Putamen (tissue), 1 donor: ENCODE measurements at places on chromosomes 5 and 9.

GRCh38 chr9:114312513-114312875, 10.4 kb upstream of the ORM1 start:
- no peak for DNase-seq

GRCh38 chr5:98095072-98095471, 678.4 kb upstream of the RGMB start:
- DNase-seq: no peak

- DNase-seq: no peak
These were observed 28.6 kb upstream of the GTF2H2C start for GRCh38 chr5:69531406-69531801.

DNA sequence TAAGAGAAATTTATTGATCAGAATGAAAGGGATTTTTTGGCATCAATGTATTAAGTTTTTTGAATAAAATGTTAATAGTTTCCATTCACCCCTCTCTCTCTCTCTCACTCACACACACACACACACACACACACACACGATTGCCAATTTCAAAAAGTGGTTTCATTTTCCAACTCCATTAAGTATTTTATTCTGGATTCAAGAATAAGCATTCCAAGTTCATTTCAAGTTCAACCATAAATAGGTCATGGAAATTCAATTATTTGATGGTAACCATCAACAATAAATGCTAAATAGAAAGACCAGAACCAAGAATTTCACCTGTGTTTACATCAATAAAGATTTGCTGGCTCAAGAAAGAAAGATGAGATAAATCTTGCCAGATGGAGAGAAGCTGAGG, 171.6 kb downstream of the ADAMTS12 start:
- DNase-seq: no peak

DNA sequence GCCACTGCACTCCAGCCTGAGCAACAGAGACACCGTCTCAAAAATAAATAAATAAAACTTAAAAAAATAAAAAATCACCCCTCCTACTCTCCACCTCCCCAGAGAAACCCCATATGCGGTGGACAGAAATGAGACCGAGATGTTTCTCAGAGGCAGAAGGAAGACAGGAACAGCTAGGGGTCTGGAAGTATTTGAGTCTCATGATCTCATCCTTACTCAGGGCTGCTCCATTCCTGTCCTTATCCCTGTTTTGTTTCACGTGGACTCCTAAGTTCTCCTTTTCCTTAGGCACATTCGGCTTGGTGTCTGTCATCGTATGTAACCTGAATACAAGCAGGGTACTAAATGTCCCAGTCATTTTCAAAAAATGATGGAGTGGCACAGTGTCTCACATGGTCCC, 76.1 kb downstream of the C9orf50 start:
- no peak for DNase-seq

- no peak for DNase-seq
These were observed 68.3 kb upstream of the SLC44A1 start for GRCh38 chr9:105176194-105176593.

- DNase-seq: no peak
These were observed 12.6 kb downstream of the TRIM23 start for GRCh38 chr5:65611524-65611923.

GRCh38 chr5:155726267-155726666, 600.7 kb upstream of the SGCD start:
- no peak for DNase-seq

GRCh38 chr5:97231025-97231636, 48.1 kb upstream of the RIOK2 start:
- DNase-seq: peak; percentile 79

DNA sequence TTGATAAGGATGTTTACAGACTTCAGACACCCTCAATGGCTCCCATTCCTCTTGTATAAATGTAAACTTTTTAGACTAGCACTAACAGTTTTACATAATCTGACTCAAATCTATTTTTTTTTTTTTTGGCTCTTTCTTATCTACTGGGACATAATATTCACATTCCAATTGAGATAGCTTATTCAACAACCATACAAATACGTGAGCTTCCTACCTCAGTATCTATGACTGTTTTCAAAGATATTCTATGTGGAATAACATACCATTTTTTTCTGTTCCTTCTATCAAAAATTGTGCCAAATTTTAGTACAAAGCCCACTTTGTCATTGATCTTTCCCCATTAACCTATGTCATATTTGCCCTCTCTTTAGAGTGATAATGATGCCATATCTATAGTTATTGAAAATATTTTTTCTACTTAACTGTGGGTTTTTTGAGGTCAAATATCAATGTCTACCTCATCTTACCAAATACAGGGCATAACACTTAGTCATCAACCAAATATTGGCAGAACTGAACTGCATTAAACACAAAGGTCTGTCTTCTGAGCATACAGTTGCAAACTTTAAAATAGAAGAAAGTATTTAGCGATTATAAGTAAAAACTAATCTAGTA, 482.6 kb downstream of the PTPRD start:
- DNase-seq: no peak

DNA sequence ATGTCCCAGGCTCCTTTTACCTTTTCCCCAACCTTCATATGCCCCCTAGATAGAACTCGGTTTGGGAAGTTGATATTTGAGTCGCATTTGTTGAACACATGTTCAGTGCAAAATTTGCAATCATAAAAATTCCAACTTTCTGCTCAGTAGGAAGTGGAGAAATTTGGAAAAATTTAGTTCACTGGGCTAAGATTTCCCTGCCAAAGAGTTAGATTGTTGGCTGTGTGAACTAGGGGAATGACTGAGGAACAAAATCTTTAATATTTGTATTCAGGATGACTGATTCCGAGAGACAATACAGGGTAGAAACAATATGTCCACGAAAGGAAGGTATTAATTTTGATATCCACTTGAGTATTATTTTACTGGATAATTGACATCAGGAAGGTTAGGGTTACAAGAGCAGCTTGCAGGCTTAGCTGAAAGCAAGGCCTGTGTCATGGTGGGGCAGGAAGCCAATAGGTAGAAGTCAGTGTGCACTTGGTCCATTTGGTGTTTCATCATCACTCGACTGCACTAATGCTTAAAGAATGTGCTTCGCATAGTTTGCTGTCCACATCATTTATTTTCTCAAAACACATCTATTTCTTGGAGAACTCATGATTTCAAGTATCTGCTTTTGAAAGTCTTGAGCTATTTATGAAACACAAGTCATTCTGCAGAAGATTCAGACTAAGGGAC, 59.4 kb upstream of the GNA14 start:
- no peak for DNase-seq

GRCh38 chr5:176714067-176714466, 66.8 kb downstream of the TSPAN17 start:
- DNase-seq: no peak

DNA sequence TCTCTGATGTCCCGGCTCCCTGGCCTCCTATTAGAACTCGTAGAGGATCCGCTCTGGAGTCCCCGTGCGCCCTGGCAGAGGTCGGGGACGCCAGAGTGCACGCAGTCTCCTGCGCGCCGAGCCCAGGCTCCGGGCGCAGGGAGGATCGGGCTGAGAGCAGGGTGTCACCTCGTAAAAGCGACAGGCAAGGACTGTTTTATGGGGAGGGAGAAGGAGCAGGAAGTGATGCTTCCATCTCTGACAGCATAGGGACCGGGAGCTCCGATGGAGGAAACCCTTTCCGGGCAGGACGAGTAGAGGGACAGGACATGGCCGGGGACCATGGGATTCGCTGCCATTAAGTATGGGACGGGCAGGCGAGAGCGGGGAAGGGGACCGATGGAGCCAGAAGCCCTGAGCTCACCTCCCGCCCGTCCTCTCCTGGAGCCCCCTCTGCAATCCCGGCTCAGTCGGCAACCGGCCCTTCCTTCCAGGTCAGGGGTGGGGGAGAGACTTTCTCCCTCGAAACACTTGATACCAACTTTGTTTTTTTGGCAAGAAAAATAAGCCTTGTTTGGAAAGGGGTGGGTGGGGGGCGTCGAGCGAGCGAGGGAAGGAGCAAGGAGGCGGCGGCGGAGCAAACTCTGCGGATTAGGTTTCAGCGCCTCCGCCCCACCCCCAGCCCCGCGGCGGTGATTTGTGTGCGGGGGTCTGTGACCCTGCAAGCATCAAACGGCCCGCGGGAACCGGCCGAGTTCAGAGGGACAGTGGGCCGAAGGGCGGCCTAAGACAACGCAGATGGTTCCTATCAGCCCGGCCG, 12.6 kb downstream of the LMX1B start:
- no peak for DNase-seq

GRCh38 chr5:168989731-168990505, 311.0 kb downstream of the SLIT3 start:
- DNase-seq: no peak

- no peak for DNase-seq
These were observed 5.0 kb downstream of the OR2V2 start for GRCh38 chr5:181152406-181152805.

- no peak for DNase-seq
These were observed 65.2 kb downstream of the ZNF366 start for GRCh38 chr5:72441862-72442540.

- no peak for DNase-seq
These were observed 605.6 kb downstream of the MTRR start for GRCh38 chr5:8474569-8474930.

- DNase-seq: no peak
These were observed 53.4 kb downstream of the ROR2 start for GRCh38 chr9:91896513-91897121.

GRCh38 chr9:128636024-128636390, 20.6 kb downstream of the DYNC2I2 start:
- DNase-seq: no peak

DNA sequence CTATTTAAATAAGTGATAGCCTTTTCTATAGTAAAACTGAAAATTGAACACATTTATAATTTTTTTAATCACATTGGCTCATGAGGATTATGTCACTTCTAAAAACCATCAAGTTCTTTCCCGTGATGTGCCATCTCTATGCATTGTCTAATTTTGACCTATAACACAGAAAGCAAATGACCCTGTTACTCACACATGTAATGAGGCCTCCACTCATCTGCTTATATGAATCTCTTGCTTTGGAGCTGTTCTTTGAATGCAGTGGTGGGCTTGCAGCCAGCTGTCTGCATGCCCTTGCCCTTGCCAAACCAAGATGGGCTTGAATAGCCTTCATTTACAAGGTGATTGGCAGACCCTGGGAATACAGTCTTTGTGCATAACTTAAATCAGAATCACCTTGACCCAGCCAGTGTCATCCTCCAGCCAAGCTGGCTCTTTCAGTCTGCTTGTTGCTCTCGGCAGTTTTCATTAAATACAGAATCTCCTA, 163.2 kb downstream of the TRIO start:
- DNase-seq: no peak

DNA sequence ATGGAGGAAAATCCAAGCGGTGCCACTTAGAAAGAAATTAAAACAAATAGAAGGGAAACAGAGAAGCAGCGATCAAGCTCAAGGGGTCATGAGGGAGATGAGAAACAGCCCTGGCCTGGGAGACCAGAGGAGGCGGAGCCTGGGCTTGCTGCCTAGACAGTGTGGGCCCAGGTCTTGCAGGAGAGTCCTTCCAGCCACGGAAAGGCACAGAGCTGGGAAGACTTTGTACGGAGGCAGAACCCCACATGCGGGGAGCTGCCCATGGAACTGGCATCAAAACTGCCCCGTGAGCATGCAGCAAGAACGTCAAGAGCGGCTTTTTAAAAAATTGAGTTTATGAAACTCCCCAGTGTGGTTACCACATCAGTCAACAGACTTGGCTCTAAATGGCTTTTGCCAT, 119.4 kb downstream of the IRX1 start:
- DNase-seq: no peak

DNA sequence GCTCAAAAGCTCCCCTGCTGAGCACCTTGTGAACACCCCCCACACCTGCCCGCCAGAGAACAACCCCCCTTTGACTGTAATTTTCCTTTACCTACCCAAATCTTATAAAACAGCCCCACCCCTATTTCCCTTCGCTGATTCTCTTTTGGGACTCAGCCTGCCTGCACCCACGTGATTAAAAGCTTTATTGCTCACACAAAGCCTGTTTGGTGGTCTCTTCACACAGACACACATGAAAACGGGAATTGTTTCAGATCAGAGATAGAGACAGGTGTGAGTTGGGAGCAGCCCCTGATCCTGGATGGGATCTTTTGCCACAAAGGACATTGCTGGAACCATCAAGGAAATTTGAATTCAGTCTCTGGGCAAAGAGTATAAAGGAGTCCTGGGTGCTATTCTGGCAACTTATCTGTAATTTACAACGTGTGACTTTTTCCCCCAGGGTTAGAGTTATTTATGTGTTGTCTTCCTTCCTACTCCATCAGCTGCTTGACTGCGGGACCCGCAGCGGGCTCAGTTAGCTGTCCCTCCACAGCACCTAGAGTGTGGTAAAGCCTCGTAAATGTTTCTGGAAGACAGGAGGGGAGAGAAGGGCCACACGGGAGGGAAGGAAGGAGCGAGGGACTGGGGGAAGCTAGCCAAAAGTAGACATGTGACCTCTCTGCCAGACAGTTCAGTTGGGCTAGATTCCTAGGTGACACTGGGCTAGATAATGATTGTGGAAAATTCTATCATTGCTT, 437.0 kb downstream of the ZNF608 start:
- no peak for DNase-seq

DNA sequence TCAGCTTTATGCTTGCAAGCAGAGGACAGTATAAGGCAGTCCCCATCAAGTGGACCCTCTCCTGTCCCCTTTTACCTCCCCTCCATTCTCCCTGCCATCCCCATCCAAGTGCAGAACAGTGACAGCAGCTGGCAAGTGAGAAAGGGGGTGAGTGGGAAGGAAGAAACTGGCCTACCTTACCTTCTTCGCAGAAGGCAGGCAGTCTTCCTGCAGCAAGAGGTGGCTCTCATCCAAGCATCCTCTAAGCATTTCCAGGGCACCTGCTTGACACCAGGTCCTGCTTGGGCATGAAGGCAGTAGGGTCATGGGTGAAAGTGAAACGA, 77.3 kb upstream of the SH3PXD2B start:
- no peak for DNase-seq

DNA sequence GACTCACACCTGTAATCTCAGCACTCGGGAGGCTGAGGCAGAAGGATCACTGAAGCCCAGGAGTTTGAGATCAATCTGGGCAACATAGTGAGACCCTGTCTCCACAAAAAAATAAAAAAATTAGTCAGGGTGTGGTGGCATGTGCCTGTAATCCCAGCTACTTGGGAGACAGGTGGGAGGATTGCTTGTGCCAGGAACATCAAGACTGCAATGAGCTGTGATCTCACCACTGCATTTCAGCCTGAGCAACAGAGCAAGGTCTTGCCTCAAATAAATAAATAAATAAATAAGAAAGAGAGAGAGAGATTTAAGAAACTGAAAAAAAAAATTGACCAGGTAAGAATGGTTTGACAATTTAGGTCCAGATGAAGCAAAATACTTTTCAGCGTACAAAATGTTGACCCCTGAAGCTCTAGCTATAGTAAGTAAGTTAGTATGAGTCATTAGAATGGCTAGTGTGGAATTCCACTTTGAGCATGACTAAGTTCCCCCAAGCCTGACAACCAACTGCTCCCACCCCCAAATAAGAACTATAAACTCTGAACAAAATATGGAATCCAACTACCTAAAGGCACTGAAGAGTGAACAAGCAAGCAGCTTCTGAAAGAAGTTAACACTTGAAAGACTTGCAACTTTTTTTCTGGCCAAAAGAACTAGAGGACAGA, 217.8 kb upstream of the TLE4 start:
- DNase-seq: no peak

DNA sequence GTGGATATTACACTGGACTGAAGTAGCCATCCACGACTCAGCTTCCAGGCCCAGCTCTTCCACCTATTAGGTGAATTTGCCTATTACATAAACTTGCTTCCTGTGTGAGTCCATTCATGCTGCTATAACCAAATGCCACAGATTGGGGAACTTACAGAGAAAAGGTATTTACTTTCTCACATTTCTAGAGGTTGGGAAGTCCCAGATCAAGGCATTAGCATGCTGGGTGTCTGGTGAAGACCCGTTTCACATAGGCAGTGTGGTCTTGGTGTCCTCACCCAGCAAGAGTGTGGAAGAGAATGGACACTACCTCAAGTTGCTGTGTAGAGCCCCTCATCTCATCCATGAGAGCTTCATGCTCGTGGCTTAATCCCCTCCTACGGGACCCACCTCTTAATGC, 282.6 kb downstream of the IRX1 start:
- no peak for DNase-seq
